ENCODE measurements at places on chromosomes 16 and 17.
A peak's percentile ranks its signal among the peaks of the same experiment; 100 is the strongest.

DNA sequence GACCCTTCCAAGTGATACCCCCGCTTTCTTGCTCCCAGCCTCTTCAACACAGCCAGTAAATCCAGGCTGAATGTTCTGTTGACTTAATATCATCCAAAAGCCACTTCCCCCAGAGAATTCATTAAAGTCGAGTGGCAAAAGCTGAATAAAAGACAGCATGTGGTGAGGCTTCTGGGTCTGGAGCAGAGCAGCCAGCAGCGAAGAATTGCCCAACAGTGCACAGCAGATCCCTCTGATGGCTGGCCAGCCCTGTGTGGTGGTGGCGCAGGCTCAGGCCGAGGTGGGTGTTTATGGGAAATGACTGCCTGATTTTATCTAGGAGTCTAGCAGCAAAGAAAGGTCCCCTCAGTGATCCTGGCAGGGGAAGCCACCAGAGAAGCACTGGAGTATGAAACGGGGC is 30.3 kb upstream of the RCVRN start:
- no peak for DNase-seq

- DNase-seq = no peak
Observed at GRCh38 chr17:75011401-75012095, 922 bp upstream of the MRPL58 start.

GRCh38 chr17:37643118-37643766 is at the start of gene DDX52:
Gene DDX52, minus strand, starts transcription at chr17:37643446. Its CDS starts 26 bp downstream, at chr17:37643420.
- peak; percentile 82 for DNase-seq

GRCh38 chr17:7676533-7676932 is 10.8 kb downstream of the TP53 start:
- DNase-seq = no peak

DNA sequence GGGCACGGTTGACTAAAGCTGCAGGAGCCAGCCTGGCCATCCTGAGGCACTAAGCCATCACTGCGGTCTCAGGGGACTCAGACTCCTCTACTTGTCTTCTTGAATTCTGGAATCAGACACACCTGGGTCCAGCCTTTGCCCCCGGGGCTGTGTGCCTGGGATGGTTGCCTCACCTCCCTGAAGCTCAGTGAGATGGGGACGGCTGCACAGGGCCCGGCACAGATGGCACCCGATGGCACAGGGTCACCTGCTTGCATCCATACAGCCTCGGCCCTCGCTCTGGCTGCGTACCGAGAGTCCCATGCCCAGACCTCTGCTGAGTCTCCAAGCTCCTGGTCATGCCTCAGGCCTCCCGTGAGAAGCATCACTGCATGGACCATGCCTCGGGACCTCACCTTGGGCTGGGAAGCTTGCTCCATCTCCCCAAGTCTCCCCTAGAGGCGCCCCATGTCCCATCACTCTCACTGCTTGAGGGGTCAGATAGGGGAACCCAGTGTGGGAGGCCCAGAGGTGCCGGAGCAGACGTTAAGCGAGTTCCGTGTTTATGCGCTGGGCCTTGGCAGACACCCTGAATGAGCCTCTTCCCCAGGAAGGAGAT is 316.3 kb downstream of the SEC14L1 start:
- DNase-seq = no peak

- DNase-seq = no peak
Observed at GRCh38 chr16:88345721-88346560, 36.8 kb upstream of the ZNF469 start.

DNA sequence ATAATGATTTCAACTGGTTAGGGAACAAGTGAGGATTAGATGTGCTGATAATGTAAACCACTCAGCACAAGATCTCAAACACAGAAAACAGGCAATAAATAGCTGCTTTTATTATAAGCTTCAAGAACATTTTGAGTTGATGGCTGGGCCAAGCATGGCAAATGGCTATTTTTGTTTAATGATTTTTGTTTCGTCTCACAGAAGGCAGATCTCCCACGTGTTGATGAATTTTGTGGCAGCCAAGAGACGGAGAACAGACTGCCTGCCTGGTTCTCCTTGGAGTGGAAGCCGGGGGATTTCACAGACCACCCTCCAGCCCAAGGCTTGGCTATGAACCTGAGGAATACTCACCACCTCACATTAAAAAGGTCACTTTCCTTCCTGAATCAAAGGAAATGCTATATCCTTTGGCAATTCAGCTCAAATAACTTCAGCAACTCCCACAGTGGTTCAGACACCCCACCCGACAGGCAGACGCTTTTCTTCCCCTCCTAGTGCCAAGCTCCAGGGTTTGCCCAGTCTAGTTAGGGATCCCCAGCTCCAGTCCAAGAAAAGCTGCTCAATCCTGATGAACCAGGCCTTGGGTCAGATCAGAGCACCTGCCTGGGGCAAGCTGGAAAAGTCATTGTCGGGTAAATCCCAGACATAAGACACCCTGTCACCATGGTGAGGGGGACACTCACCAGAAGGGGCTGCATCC is 593.5 kb downstream of the TOX3 start:
- no peak for DNase-seq

- no peak for DNase-seq
Observed at GRCh38 chr16:80468029-80468428, 72.8 kb upstream of the DYNLRB2 start.

Measured in Jurkat, Clone E6-1 (cell line).